Stimulated activated CD4-positive, alpha-beta T cell treated with anti-CD3 and anti-CD28 coated beads, Interleukin-4, amount 100 ng/mL, for 24 hours (primary cell): ENCODE measurements at places on chromosomes 5 and 9.

DNA sequence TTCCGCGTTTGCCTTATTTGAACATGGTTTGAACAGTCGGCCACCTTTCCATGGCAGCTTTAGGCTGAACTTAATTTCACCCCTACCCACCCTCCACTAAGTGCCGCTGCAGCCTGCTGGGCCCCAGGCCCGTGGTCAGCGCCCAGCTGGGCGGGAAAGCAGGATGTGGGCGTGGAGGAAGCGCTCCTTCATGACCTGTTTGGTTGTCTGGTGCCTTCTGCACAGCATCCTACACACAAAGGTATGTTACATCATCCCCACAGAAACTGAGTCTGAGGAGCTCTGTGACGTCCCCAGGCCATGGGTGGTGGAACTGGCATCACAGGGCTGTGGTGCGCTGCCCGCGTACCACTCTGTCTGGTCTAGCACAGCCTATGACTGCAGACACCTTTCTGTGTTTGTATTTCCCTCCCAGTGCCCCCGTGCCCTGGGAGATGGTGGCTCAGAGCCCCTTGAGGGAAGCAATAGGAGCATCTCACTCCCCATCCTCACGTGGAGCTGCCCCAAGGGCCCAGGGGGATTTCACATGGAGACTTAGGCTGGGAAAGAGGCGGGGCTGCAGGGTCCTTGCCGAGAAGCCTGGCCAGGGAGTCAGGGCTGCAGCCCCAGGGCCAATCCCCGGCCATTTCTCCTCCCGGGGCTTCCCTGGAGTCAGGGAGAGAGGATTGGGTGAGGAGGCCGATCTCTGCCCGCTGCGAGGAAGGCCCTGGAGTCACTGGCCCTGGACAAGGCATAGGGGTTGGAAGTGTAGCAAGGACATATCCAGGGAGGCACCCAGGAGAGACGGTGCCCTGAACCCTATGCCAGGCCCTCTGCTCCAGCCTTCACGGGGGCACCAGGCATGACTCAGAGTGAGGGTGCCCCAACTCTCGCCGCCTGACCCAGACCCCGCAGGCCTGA lies 37.5 kb upstream of the SUSD3 start:
- peak; percentile 49 for DNase-seq

GRCh38 chr5:93586736-93587596 lies 3.9 kb downstream of the NR2F1 start:
- DNase-seq: no peak

DNA sequence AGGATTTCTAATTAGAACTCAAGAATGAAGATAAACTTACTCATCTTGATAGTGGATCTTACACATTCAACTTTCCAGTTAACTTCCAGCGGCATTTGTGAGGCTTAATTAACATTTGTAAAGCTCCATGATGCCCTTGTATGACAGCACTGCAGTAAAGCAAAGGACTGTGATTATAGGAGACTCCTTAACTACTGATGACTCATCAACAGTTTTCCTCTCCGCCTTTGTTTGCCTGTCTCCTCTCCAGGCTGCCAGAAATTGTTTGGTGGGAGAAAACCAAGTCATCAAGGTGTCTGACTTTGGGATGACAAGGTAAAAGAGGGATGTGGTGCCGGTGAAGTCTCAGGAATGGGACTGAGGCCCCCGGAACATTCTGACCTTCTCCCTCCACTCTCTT lies 20.4 kb upstream of the CYFIP2 start:
- no peak for DNase-seq

- no peak for DNase-seq
These were observed 219.4 kb upstream of the TLE4 start for GRCh38 chr9:79352322-79352721.

DNA sequence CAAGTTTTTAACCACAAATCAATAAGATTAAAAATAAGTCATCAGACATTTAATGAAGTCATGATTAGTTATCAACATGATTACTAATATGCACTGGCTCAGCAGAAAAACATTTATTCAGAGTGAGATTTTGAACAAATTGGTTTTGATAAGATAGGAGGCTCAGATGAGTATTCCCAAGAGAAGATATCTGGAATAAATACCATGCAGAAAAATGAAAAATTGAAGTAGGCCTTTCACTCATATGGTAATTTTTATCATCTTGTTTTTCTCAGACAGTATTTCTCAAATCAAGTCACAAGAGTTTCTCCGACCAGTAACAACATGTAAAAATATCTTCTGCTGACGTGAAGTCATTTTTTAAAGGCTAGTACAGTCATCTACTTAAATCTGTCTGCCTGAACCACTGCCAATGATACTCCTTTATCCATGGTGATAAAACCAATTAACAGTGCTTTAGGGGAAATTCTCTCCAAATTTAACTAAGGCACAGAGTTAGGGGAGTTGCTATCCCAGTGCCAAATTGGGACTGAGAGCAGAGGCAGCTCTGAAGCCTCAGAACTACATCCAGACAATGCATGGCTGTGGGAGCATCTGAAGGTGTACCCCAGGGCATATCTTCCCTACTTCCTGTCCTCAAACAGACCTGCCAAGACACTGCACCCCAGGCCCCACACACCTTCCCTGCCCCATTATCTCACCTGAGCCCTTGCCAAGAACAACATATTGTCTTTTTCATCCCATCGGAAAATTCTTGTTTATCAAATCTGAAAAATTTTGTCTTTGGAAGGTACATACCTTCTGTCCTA lies 105.5 kb upstream of the TSLP start:
- no peak for DNase-seq

DNA sequence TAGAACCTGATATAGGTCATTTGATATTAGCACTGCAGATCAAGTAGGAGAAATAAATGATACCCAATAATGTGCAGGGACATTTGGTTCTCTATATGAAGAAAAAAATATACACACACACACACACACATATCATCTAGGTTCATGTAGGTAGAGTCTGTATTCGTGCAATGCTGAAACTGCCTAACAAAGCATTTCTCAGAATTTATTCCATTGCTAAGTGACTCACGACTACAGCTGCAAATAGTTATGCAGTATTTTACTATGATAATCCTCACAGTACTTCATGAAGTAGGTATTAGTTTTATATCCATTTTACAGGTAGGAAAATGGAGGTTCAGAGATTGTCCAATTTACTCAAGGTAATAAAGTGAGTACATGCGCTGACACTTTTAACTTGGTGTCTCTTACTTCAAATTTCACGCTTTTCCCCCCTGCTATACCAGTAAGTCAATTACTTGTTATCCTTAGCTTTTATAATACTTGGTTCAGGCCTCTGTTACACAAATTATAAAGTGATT lies 2.4 kb downstream of the GIN1 start:
- no peak for DNase-seq

DNA sequence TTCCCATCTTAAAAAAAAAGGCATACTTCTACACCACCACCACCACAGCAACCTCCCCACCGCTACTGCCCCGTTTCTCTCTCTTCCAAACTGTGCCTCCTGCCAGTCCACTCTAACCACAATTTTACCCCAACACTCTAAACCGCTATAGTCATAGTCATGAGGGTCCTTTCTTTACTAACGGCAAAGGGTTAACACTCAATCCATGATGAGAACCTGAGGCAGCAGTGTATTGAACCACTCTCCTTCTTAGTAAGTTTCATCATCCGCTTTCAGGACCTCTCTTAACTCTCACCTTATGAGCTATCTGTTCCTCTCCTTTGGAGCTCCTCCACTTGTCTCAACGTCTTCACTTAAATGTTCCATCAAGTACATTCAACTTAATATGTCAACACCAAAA lies 34.0 kb downstream of the IDNK start:
- no peak for DNase-seq

GRCh38 chr5:179265514-179266290 lies 79.6 kb downstream of the ADAMTS2 start:
- DNase-seq: no peak

GRCh38 chr5:76622973-76623596 lies at the start of gene F2RL2:
F2RL2 (minus strand) TSS chr5:76623403; CDS start chr5:76623230, 173 bp downstream.
- no peak for DNase-seq

DNA sequence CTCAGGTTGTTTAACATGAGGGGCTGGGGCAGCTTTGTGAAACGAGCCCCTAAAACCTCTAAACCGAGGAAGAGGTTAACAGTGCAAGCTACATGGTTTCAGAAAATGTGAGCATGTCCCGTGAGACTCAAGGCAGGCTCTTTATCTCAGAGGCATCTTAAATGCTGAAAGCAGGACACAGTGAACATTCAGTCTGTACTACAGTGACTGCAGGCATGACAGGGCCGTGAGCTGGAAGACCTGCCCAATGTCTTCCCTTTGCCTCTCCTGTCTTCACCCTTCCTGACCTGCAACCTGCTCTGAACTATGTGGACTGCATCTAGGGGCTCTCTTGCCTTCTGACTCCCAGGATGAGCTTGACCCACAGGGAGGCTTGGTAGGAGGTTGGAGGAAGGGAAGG lies 58.3 kb downstream of the PRLR start:
- no peak for DNase-seq

- DNase-seq: no peak
These were observed 1.4 kb upstream of the CIZ1 start for GRCh38 chr9:128192601-128193371.

- DNase-seq: no peak
These were observed 154.1 kb upstream of the PAPPA start for GRCh38 chr9:115999498-115999897.

DNA sequence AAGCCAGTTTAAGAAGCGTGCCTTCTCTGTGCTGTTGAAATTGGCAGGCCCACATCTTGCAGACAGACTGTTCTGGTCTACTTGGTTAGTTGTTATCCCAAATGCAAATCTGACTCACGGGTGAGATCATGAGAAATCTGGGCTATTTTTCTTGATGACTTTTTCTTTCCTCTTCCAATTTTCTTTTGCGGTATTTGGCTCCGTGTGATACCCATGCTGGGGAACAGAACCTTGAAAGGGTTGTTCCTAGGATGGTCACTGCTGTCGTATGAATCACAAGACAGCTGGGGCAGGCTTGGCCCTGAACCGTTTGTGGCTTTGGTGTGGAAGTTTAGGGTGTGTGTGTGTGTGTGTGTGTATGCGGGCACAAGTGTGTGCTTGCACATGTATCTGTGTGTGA lies 24.6 kb downstream of the PDZD2 start:
- no peak for DNase-seq

GRCh38 chr5:39755986-39756385 lies 331.2 kb upstream of the DAB2 start:
- DNase-seq: no peak

DNA sequence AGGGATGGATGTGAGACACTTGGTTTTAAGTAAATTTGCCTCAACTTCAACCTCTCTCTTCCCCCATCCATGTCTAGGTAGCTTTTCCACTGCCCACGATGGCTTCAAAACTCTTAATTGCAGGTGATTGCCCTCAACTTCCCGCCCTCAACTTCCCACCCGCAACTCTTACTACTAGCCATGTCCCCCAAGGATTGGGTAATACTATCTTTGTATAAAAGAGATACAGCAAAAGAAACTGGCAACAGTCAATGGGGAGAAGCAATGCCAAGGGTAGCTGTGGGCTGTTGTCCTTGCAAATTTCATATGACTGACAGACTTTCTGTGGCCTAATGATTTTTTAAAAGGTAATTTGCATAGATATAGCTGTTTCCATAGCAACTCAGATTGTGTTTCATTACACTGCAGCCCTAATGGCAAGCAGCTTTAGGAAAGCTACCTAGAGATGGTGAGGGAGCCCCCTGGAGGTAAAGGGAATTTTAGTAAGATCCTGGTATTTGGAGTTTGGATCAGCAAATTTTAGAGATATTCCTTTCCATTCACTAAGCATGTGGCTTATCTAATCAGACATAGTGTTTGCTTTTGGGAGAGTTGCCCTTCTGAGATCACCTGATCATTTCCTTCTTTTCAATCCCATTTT lies 421.5 kb upstream of the DAP start:
- DNase-seq: no peak

DNA sequence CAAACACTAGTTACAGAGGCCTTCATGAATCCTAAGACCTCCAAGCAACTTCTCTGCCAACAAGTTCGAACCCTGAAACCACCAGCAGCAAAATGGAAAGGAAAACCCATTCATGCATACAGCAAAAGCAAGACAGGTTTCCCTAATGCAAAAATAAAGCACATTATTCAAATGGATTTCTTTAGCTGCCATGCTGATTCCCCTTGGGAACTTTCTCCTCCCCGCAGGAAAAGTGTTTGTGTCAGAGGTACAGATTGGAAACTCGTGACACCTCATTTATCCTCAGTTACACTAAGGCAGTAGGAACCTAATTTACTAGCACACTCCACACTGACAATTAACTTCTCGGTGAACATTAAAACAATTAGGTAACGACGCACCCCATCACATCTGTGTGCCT lies 63.4 kb downstream of the TLE1 start:
- DNase-seq: no peak

DNA sequence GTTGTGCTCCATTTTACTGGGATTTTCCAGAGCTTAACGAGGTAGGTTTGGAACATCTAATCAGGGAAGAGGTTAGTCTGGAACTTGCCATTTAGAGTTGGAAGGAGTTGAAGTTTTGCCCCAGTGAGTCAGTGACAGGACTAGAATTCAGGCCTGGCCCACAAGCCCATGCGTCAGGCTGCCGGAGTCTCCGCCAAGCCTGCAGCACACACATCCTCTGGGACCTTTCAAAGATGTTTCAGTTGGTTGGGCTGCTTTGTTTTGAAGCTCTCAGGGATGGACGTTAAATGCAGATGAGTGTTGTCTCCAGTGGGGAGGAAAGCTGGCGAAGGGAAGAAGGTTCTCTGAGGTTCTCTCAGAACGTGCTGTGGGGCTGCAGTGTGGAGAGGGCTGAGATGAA lies 147.0 kb downstream of the PSAT1 start:
- no peak for DNase-seq

- no peak for DNase-seq
These were observed 245.1 kb downstream of the MAST4 start for GRCh38 chr5:66841264-66841663.

- DNase-seq: peak; percentile 50
These were observed 21.5 kb upstream of the ARHGAP26 start for GRCh38 chr5:142748568-142749249.

GRCh38 chr5:119355685-119356611 lies at the start of gene TNFAIP8:
TNFAIP8 (plus strand) TSS chr5:119356019; CDS start chr5:119356091, 72 bp downstream.
- peak; percentile 88 for DNase-seq

- no peak for DNase-seq
These were observed 39.8 kb downstream of the TMEM215 start for GRCh38 chr9:32823101-32823500.

DNA sequence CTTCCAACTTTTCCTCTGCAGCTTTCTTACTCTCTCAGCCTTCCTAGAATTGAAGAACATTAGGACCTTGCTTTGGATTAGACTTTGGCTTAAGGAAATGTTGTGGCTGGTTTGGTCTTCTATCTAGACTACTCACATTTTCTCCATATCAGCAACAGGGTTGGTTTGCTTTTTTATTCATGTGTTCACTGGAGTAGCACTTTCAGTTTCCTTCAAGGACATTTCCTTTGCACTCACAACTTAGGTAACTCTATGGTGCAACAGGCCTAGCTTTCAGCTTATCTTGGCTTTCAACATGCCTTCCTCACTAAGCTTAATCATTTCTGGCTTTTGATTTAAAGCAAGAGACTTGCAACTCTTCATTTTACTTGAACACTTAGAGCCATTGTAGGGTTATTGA lies 153.1 kb downstream of the CCDC192 start:
- no peak for DNase-seq

- no peak for DNase-seq
These were observed 1.2 kb downstream of the TEX10 start for GRCh38 chr9:100351508-100351907.
